Muscle of leg (tissue), 16 donors: ENCODE measurements at places on chromosomes 16 and 17.

DNA sequence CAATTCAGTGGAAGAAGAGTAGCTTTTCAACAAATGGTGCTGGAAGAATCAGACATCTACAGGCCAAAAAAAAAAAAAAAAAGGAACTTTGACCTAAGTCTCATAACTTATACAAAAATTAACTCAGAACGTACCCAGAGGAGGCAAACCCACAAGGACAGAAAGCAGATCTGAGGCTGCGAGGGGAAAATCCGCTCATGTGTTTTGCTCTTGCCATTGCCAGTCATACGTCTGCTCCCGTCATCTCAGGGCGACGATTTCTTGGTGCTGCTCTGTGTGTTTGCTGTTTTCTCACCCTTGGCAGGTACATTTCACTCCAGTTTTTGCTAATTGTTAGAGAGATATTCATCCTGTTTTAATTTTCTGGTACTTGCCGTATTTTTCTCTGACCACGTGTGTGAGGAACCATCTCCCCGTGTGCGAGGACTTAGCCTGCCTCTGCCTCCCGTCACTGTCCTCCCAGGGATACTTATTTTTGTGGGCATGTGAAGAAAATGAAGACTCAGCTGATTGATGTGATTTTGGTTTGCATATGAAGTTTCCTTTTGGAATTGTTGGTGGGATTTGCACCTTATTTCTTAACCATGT lies 33.4 kb upstream of the ACSF3 start:
- no peak for DNase-seq

DNA sequence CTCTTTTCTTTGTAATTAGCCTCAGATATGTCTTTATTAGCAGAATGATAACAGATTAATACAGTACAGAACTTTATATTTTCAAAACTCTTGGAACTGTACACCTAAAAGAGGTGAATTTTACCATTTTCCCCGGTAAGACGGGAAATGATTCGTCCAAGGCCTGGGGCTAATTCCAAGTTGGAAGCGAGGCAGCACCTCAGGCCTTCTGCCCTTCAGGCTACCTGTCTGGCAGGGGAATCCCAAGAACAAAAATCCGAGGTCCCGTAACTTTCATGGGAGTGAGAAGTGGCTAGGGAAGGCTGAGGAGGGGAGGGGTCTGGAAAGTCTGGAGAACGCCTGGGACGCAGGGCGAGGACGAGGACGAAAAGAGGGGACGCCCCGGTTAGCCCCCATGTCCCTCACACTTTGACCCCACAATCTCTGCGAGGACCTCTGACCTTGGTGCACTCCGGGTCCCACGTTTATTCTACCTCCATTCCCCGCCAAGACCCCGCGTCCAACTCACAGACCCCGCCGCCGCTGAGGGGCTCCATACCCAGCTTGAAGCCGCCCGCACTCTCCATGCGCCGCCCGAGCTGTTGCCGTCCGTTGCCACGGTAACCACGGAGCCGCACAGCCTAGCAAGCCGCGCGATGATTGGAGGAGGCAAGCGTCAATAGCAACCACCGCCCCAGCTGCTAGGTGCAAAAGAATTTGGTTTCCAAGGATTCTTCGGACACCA lies at the start of gene HYDIN:
HYDIN (minus strand) TSS at position 601 of the 724 bp plus-strand sequence. CDS start 43,827 bp downstream, outside the sequence.
- peak; percentile 45 for DNase-seq

- no peak for DNase-seq
Measured at GRCh38 chr17:48625495-48626244, 488 bp downstream of the HOXB9 start.

GRCh38 chr16:82629441-82630027 lies 2.8 kb downstream of the CDH13 start:
- peak; percentile 39 for DNase-seq

GRCh38 chr16:30786936-30787612 lies at the start of gene ZNF629:
ZNF629 (minus strand) TSS chr16:30787205; CDS start chr16:30784482, 2,723 bp downstream.
- DNase-seq: peak; percentile 92

GRCh38 chr16:27441998-27442397 lies 40.0 kb downstream of the IL21R start:
- no peak for DNase-seq

DNA sequence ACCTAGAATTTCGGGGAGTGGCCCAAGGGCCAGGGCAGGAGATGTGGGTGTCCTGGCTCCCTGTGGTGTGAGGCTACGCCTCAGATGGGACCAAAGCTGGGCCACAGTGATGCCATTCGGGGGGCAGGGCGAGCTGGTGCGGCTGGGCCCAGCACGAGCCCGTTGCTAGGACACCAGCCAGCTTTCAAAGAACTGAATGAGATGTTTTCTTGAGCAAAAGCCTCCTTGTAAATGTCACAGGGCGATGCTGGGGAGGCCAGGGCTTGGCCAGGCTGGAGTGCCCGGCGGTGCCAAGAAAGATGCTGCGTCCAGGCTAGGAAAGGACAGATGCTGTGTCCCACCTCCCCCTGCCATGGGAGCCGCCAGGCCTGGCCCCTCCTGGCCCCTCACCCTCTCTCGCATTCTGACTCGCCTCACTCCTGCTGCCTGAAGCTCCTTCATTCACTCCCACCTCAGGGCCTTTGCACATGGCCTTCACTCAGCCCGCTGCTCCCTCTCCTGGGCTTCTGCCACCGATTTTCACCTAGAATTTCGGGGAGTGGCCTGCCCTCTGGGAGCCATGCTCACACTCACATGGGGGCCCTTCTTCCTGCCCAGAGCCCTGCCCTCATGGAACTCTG lies 39.1 kb downstream of the CPNE2 start:
- DNase-seq: no peak

GRCh38 chr17:18919963-18920362 lies 32.0 kb upstream of the SLC5A10 start:
- DNase-seq: no peak

DNA sequence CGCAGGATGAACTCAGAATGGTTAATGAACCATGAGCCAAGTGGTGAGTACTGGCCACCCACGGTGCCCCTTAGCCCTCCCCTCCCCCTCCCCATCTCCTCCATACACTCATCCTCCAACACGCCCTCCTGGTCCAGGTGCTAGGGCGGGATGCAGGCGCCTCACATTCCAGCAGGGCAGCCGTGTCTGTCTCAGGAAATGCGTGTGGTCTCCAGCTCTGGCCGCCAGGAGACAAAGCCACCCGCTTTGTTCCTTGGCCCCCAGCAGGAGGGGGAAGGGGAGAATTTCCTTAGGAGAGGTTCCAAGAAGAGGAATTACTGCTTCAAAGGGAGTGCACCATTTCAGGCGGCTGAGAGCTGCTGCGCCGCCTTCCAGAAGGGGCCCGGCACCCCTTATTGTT lies 29.7 kb upstream of the RMI2 start:
- DNase-seq: peak; percentile 34

GRCh38 chr17:19342611-19343255 lies 19.8 kb downstream of the B9D1 start:
- no peak for DNase-seq

DNA sequence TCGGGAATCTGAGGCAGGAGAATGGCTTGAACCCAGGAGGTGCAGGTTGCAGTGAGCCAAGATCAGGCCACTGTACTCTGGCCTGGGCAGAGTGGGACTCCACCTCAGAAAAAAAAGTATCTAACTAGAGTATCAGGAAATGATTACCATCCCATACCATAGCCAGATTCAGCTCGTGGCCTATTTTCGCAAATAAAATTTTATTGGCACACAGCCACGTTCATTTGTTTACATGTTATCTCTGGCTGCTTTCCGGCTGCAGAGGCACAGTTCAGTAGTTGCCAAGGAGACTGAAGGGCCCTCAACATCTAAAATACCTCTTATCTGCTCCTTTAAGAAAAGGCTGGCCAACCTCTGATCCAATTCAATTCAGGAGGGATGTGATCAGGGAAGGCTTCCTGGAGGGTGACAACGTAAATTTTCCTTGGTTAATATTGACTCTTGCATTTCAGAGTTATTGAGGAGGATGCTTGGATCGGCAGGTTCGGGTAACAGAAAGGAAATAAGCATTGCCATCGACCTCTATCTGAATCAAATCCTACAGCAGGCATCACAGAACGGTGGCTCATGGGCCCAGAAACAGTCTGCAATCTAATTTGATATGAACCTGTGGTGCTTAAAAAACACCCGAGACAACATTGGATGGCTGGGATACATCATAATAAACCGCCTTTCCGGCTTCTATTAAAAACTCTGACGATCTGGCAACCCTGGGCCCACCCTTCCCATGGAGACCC lies 73.8 kb downstream of the XYLT1 start:
- DNase-seq: peak; percentile 60

DNA sequence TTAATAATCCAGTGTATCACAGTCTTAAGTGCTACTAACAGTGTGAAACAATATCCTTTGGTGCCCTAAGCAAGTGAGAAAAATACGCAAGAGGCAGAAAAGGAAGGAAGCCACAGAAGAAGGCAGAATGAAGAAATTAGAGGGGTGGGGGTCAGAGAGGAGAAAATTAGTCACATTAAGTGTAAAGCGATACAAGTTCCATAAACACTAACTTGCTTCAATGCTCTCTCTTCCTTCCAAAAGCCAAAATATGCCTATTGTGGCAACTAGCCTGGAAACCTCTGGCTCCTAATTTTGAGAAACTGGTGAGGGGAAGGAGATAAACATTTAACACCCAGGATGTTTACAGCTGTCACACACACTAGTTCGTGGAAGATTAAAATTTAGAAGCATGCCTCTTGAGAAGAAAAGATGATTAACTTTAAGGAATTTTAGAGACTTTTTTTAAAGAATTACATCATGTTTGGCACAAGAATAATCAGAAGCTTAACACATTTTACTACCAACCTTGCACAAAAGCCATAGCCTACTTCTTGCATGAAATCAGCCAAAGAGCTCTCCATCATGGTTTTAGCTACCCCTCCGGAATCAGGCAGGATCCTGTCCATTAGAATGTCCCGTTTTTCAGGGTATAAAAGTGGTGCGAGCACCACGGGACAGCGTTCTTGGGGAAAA lies 44.7 kb downstream of the CNOT1 start:
- no peak for DNase-seq

DNA sequence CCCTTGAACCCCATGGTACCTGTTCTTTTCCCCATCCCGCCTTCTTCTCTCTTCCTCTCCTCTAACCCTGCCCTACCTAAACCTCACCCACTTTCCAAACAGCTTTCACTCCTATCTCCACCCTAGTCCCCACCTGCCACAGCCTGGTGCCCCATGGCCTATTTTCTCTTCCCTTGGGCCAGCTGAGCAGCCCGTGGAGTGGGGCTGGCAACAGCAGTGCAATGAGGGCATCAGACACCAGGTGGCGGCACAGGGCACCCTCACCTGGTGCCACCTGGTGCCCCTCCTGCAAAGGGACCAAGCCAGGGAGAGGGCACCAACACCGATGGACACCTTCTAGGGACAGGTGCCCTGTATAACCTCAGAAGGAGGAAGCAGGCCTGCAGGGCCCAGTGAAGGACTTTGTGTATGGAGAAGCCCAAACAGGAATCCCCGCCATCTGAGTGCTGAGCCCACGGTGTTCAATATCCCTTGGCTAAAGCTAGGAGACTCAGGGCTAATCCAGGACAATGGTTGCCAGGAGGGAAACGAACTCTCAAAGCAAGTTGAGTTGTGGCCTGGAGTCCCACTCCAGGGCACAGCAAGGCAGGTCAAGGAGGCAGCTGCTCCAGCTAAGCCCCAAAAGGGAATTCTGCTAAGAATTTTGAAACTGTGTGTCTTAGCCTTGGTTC lies 4.0 kb upstream of the ABCC3 start:
- no peak for DNase-seq

DNA sequence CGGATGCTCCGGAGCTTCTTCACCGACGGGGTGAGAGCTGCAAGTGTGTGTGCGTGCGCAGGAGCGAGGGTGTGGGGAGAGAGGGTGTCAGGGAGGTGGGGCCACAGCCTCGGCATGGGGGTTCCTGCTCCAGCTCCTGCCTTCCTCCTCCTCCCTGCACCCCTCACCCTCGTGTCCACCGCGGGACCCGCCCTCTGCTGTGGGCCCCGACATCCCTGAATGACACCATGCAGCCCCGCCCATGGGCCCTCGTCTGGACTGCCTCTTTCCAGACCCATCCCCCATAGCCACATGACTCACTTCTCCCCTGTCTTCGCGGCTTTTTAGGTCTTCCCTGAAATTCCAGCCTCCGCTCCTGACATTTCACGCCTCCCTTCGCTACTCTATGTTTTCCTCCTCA lies 41.6 kb downstream of the ARHGAP23 start:
- no peak for DNase-seq

GRCh38 chr17:58691701-58692238 lies at the start of gene TEX14:
TEX14 (minus strand) TSS chr17:58692045; CDS start chr17:58652001, 40,044 bp downstream.
- DNase-seq: no peak

- DNase-seq: no peak
Measured at GRCh38 chr17:59376506-59376905, 45.1 kb downstream of the YPEL2 start.

DNA sequence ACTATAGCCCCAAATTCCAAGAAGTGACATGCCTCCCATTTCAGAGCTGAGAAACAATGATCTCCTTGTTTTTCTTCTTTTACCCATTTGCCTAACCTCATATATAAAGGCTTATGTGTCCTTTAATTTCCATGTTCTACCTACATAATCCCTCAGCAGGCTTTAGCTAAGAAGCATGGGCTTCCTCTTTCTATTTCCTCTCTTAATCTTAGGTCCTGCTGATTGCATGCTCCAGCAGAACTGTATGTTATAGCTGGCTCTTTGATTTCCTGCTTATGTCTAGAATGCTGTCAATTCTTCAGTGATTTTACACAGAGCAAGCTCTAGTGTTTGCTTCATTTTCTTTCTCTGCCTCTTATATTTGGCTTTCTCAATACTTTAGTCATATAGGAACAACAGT lies 151.7 kb upstream of the COX10 start:
- peak; percentile 14 for DNase-seq

- no peak for DNase-seq
Measured at GRCh38 chr17:83013779-83014117, 65.7 kb upstream of the METRNL start.

GRCh38 chr16:88442383-88442726 lies 10.7 kb upstream of the ZFPM1 start:
- DNase-seq: no peak

DNA sequence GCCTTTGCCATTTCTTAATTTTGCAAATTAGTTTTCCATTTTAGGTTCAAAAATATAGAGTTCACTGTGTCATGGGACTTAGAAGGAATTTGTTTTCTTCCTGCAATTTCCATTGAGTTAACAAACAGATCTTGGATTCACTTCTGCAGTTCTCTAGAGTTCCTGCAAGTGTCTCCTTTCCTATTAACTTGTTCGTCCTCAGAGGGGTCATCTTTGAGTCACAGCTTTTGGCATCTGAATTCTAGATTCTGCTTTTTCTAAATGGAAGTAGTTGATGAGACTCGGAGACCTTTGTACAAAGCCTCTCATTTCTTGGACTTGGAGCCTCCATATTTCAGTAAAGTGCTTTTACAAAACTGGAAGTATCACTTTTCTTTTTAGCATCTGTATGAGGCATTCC lies 323.3 kb downstream of the BCAS3 start:
- peak; percentile 82 for DNase-seq

GRCh38 chr16:47492428-47493377 lies 31.6 kb downstream of the PHKB start:
- peak; percentile 80 for DNase-seq

DNA sequence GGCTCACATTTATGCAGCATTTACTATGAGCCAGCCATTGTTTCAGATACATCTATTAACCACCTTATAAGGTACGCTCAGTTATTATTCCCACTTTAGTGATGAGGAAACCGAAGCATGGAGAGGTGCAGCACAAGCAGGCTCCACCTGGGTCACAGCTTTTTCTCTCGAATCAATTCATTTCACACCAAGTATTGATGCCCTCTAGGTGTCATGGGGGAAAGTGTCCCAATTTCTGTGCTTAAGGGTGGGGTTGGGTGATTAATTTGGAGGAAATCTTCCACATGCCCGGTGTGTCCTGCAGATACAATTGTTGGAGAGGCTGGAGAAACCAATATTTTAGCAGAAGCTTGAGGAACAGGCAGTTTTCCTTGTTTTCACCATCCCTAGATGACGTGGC lies 62.7 kb upstream of the DNAJA2 start:
- DNase-seq: no peak

GRCh38 chr17:40617678-40618240 lies 29.9 kb downstream of the SMARCE1 start:
- DNase-seq: peak; percentile 47

- DNase-seq: no peak
Measured at GRCh38 chr16:46736695-46737094, 11.4 kb downstream of the MYLK3 start.
